ENCODE measurements at places on chromosomes 7 and 10.
A peak's percentile ranks its signal among the peaks of the same experiment; 100 is the strongest.

DNA sequence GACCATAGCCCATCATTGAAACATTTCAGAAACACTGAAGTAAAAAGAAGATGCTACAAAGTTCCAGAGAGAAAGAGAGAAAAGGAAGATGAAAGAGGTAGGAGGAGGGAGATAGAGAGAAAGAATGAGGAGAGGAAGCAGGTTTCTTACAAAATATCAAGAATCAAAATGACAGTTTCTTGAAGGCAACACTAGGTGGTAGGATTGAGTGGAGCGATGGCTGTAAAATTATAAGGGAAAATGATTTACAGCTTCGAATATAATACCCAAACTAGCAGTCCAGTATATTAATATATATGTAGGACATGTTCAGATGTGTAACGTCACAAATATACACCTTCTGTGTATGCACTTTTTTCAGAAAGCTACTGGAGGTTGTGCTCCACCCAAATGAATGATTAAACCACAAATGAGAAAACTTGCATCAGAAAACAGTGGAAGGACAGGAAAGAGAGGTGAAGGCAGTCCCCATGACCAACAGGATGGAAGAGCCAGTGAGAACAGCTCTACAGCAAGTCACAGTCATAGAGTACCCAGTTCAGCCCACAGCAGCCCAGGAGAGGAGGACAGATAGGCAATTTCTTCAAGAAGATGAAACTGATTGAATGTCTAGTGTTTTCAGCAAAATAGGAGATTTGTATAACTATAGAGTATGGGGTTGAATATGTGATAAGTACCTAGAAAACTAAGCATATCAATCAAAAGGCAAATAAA lies 151.5 kb upstream of the TARP start:
- DNase-seq = no peak

- no peak for DNase-seq
These were observed 68.9 kb upstream of the LEP start for GRCh38 chr7:128172151-128172550.

DNA sequence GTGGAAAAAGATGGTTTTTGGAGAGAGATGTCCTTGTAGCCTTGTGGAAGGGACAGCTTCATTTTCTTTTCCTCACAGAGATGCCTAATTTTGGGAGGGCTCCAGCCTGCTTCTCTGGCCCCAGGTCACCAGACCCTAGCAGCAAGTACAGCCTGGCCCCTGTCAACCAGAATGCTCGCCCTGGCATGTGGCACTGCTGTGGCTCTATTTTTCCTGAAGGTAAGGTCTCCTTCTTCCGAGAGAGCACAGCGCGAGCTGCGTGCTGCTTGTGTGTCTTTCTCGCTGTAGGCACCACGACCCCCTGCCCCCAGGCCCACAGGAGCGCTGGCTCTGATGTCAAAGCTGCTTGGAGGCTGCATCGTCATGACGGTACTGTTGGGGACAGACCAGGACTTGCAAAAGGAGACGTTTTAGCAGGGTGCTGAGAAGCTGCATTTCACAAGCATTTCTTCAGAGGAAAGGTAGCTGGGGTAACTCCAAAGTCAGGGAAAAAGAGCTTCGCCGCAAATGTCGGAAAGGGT lies 58.7 kb downstream of the CLEC2L start:
- no peak for DNase-seq

DNA sequence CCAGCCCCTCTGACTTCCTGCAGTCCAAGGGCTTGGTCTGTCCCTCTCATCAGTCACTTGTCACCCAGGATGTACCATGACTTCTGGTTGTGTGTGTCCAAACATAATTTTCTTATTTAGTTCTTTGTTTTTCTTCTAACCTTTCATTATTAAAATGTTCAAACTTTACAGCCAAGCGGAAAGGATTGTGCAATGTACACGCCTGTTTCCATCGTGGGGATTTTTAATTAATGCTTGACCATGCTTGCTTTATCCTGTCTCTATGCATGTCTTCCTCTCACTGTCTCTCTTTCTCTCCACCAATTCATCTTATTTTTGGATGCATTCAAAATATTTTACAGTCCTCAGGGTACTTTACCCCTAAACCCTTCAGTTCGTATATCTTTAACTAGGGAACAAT lies 26.2 kb upstream of the ZNF488 start:
- DNase-seq = no peak

- no peak for DNase-seq
These were observed 110.5 kb downstream of the CPEB3 start for GRCh38 chr10:92180399-92180798.

DNA sequence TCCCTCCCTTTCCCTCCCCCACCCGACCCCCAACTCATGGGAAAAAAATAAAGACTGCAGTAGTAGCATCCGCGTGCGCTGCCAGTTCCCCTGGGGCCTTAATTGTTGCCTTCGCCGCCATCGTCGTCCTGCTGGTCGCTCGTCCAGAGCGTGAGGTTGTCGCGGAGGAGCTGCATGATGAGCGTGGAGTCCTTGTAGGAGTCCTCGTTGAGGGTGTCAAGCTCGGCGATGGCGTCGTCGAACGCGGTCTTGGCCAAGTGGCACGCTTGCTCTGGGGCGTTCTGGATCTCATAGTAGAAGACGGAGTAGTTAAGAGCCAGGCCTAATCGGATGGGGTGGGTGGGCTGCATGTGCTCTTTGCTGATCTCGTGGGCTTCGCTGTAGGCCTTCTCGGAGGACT lies 27.0 kb downstream of the HSPB1 start:
- no peak for DNase-seq

- no peak for DNase-seq
These were observed 71.3 kb upstream of the CPXM2 start for GRCh38 chr10:123962756-123963530.

GRCh38 chr10:84521013-84521412 lies 192.6 kb downstream of the CCSER2 start:
- DNase-seq = no peak

DNA sequence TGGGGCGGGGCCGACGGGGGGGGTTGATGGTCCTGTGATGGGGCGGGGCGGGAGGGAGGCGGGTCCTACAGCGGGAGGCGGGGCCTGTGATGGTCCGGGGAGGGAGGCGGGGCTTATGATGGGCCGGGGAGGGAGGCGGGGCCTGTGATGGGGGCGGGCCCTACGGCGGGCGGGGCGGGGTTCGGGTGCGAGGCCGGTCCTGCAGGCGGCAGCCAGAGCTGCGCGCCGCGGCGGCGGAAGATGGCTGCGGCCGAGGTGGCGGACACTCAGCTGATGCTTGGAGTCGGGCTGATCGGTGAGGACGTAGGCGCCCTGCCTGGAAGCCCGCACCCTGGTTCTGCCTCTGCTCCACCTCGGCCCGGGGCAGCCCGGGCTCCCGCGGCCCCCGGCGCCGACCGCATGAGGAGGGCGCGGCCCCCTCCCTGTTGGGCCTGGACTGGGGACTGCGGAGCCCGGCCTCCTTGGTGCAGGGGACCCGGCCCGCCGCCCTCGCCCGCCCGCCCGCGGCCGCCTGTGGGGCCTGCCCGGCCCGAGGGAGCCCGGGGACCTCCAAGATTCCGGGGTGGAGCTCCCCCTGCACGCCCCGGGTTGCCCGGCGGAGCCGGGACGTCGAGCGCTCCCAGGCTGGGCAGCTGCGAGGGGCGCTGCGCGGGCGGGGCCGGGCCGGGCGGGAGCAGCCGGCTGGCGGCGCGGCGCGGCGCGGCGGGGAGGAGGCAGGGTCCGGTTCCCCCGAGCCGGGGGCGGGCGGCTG lies at the start of gene DENND10:
TSS of gene DENND10 (plus strand) at position 211 of the 751 bp plus-strand sequence. CDS start at position 241, 30 bp downstream.
- DNase-seq = peak; percentile 52

DNA sequence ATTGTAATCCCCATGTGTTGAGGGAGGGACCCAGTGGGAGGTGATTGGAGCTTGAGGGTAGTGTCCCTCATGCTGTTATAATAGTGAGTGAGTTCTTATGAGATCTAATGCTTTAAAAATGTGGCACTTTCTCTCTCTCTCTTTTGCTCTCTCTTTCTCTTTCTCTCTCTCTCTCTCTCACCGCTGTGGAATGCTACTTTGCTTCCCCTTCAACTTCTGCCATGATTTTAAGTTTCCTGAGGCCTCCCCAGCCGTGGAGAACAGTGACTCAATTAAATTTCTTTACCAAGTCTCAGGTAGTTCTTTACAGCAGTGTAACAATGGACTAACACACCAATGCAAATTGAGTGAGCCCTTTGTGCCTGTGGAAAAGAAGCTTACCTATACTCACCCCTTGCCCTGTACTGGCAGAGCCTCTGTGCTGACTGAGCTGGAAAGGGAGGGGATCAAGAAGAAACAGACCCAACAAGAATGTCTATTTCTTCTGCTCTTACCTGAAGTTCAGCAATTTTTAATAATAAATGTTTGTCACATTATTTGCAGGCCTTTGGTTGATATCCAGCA lies 642.5 kb upstream of the KCND2 start:
- no peak for DNase-seq

DNA sequence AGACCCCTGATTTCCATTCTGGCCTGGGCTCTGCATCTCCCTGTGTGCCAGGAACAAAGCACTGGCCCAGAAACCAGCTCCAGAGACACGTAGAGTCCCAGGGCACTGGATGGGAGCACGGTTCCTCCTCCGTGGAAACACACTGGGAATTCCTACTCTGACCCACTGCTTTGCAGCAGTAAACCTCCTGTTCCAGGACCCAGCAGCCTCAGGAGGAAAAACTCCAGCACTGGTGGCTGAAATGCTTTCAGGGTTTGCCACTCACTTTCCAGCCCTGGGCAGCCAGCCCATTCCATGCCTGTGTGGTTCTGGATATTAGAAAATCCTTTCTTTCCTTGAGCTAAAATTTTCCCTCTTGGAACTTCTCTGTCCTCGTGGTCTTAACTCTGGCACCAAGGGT lies 58.0 kb downstream of the FAM171A1 start:
- no peak for DNase-seq

GRCh38 chr10:103080891-103081581 lies 112.0 kb downstream of the NT5C2 start:
- no peak for DNase-seq

DNA sequence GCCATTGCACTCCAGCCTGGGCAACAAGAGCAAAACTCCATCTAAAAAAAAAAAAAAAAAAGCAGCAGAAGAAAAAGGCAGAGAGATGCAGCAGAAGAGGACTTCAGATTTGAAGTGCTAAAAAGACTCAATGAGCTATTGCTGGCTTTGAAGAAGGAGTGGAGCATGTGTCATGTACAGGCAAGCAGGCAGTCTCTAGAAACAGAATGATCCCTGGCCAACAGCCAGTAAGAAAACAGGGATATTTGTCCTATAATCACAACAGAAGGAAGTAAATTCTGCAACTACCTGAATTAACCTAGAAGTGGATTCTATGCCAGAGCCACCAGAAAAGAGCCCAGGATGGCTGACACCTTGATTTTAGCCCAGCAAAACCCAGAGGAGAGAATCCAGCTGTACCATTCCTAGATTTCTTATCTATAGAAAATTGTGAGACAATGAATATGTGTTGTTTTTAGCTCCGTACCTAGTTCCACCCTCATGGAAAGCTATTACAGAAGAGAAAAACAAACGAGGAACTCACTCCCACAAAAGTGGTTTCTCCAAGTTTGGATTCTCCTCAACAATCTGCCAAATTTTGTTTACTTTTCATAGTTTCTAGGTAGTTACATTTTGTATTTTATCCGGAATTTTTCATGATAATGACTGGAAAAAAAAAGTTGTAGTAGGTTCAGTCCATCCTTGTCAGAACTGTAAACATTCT lies 198.2 kb upstream of the GNAI1 start:
- no peak for DNase-seq

DNA sequence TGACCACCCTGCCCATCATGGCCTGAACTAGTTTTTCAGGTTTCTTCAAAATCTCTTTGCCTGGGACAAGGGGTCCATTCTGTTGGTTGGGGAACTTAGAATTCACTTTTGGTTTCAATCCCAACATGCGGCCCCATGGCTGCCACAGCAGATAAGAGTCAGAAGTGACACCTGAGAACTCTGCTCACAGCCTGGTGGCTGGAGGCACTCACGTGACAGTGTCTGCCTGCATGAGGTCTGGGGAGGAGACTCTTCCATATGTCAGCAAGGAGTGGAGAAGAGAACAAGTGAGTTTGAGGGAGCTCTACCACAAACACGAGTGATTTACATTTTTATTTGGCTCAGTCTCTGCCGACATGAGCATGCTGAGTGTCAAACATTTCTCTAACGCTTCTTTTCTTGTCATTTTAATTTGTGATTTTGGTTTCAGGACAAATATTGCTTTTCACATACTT lies 370.4 kb downstream of the TNS3 start:
- no peak for DNase-seq

DNA sequence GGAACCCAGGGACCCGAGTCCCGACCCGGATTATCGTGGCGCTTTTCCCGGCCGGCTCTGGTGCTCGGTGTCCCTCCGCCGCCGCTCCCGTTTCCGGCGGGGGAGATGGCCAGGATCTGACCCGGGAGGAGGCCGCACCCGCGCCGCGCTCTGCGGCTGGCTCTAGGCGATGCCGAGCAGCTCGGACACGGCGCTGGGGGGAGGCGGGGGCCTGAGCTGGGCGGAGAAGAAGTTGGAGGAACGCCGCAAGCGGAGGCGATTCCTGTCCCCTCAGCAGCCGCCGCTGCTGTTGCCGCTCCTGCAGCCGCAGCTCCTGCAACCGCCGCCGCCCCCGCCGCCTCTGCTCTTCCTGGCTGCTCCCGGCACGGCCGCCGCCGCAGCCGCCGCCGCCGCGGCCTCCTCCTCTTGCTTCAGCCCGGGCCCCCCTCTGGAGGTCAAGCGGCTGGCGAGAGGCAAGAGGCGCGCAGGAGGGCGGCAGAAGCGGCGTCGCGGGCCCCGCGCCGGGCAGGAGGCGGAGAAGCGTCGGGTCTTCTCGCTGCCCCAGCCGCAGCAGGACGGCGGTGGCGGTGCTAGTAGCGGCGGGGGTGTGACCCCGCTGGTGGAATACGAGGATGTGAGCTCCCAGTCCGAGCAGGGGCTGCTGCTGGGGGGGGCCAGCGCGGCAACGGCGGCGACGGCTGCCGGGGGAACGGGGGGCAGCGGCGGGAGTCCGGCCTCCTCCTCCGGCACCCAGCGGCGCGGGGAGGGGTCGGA lies 593 bp downstream of the CDK13 start:
- no peak for DNase-seq

- DNase-seq = no peak
These were observed 315.2 kb upstream of the ZNF32 start for GRCh38 chr10:43963793-43964425.

DNA sequence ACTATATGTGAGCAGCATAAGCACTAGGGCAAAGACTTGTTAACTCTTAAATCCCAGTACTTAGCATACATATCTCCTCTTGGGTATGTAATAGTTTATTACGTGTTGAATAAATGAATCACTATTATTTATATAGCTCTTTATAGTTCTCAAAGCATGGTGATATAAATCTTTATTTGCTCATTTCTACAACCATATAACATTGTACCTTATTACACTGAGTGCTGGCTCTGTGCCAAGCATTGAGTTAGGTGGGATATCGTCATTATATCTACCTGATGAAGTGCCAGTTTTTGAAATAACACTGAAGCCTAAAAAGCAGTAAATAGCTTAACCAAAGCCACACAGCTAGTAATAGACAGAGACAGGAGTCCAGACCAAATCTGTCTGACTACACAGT lies 27.9 kb downstream of the AHR start:
- DNase-seq = no peak

Measured in esophagus squamous epithelium (tissue), 5 donors.